ENCODE measurements at places on chromosomes 4 and X. TPM values are rescaled to one million over a fixed set of nuclear protein-coding genes. Genes with fewer than 3 reads are reported as not detected.

MEPE gene
- not detected for total RNA-seq

GRPR gene
- 1.0 TPM for total RNA-seq

RTL3 gene
- total RNA-seq = under 0.01 TPM

CWH43 gene
- not detected for total RNA-seq

ZCCHC18 gene
- 0.52 TPM for total RNA-seq

NDP gene
- 2.1 TPM for total RNA-seq
